ENCODE measurements at places on chromosomes 3 and 15.

- no peak for DNase-seq
Observed at GRCh38 chr15:81751816-81752545, 293.8 kb downstream of the MEX3B start.

GRCh38 chr15:35102186-35102585, 17.1 kb upstream of the NANOGP8 start:
- DNase-seq = no peak

DNA sequence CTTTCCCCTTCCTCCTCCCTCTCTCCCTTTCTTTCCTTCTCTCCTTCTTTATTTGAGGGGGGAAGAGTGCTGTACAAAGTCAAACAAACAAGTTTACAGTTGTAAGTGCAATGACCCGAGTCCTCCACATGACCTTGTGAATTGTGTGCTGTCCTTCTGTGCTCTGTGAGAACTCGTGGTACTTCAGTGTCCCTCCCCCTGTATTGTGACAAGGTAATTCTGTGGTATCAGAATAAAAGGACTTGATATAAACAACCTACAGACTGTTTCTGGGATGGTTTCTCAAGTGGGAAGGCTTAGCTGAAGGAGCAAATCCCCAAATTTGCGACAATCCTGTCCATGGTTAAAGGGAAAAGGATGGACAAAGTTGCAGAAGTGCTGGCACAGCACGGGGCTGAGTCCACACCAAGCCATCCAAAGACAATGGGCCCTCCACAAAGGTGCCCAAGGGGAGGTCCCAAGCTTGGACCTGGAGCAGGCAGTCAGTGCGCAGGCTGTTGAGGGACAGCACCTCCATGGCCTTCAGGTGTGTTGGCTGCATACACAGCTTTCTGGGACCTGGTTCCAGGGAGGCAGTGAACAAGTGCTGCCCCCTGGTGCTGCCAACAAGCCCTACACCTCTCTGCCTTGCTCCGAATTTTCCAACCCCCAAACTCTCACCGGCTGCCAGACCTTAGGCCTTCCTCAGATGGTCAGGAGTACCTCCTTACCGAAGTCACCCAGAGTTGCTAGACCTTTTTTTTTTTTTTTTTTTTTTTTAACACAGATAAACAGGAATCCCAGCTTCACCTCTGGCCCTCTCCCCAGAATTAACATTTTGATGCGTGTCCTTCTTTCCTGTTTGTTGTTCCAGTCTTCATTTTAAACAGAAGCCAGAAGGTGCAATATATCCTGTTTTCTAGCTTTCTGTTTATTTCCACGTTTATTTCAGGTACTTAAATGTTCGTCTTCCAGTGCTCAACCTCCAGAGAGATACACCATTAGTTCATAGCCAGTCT, 2.6 kb upstream of the APEH start:
- peak; percentile 58 for DNase-seq

DNA sequence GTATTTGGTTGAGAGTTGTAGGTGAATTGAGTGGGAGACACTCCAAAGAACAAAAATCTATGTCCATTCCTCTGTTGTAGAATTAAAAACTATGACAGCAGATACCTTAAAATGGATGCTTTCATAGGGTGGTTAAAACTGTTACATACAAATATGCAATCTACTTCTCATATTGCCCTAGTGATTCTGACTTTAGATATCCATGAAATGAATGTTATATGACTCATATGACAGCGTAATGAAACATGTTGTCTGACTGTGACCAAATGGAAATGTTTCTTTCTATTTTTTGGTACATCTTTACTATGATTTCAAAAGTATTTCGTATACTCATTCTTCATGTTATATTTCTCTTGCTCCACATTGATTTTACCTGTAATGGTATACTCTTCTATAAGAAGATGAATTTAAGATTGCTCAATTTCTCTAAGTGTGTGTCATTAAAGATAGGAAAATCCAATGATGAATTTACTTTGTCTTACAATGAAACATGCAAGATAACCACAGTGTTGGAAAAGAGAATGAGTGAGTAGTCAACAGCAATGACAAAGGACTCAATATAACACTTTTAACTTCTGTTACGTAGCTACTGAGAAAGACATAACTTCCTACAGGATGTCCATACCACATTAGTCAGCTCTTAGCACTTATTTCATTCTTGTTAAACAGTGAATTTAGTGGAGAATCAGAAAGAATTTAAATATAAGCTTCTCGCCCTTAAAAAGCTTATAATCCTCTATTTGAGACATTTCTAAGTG, 79.3 kb upstream of the LSAMP start:
- DNase-seq = no peak

GRCh38 chr3:138459619-138460535, 25.5 kb downstream of the ESYT3 start:
- DNase-seq = no peak

DNA sequence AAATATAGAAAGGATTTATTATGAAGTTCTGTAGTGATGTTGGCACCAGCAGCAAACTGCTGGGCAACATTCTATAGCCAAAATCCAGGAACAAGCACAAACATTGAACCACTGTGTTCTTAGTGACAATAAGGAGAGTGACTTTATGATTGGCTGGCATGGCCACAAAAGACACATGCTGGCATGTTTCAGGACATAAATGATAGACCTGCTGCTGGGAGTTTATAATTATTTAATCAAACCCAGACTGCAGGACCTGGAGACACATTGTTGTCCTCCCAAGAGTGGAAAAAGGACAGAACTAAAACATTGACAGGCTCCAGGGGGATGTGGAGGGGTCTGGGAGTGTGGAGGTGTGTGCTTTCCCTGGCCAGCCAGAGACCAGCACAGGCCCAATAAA, 255.3 kb upstream of the LRTM1 start:
- DNase-seq = no peak

DNA sequence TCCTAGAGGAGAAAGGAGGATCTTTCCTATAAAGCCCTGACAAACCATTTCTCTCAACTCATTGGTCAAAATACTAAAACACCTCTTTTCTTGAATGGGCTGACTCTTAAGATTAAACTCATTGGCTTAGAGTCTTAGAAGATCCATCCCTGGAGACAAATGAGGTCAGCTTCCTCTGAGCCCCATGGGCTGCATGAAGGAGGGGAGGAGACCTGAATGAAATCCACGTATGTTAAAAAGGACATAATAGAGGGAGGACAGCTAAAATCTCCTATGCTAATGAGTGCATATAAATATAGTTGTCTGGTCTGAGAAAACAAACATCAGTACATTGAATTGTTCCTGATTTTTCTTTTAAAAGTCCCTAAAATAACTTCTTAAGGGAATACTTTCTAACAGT, 255.0 kb downstream of the TBL1XR1 start:
- no peak for DNase-seq

DNA sequence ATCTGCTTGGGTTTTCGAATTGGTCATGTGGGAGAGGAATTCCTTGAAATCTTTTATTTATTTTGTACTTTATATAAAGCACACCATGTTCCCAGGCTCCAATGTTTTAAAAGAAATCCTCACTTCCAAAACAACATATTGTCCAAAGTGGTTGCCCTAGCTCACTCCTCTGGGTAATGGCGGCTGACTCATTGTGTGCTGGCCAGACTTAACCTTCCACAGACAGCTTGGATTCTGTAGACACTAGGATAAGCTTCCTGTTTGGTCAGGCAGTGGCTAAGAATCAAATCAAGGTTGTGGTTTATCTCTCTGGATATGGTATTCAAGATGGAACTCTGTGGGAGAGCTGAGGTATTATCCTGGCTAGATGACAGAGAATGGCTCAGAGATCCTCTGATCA, 55.8 kb upstream of the FAM98B start:
- DNase-seq = no peak

GRCh38 chr3:17055374-17056276, 170.9 kb downstream of the PLCL2 start:
- no peak for DNase-seq

- no peak for DNase-seq
Observed at GRCh38 chr15:58459560-58459959, 27.8 kb downstream of the LIPC start.

GRCh38 chr3:45781271-45781670, 15.1 kb downstream of the SLC6A20 start:
- DNase-seq = no peak

DNA sequence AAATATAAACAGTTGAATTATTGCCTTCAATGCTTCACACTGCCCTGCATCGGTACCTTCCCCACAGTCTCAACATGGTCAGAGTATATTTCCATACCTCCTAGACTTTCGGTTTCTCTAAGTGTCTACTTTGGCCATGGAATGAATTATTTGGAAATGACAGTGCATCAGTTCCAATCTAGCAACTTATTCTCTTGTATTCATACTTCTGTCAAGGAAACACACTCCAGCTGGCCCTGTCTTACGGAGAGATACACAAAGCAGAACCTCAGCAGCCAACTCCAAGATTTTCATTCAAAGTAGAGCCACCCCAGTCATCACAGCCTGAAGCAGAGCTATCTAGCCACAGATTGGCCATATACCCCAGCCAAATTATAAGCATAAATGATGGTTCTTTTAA, 518.4 kb upstream of the UBE2E2 start:
- DNase-seq = no peak

DNA sequence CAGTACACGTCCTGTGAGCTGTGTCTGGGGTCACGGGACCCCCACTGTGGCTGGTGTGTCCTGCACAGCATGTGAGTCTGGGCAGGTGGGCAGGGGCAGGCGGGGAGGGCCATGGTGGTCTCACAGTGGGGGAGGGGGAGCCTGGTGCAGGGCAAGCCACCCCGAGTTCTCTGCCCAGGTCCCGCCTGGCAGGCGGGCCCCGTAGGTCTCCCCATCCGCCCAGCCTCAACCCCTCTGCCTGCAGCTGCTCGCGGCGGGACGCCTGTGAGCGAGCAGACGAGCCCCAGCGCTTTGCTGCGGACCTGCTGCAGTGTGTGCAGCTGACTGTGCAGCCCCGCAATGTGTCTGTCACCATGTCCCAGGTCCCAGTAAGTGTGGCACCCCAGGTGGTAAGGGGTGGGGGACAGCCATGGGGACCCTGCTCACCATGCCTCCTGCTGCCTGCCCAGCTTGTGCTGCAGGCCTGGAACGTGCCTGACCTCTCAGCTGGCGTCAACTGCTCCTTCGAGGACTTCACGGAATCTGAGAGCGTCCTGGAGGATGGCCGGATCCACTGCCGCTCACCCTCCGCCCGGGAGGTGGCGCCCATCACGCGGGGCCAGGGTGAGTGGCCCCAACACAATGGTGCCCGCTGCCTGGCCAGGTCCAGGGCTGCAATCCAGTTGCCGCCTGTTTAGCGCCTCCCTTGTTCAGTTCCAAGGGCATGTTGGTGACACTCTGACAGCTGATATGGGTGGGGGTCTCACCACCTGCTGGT, 21.9 kb downstream of the PLXNA1 start:
- no peak for DNase-seq

GRCh38 chr3:17030438-17030837, 145.7 kb downstream of the PLCL2 start:
- DNase-seq = no peak

- DNase-seq = no peak
Observed at GRCh38 chr3:71771126-71771525, 13.8 kb downstream of the PROK2 start.
